Ureter (tissue), 1 donor: ENCODE measurements at places on chromosomes 16 and 17. TPM values are rescaled to one million over a fixed set of nuclear protein-coding genes. Genes with fewer than 3 reads are reported as not detected.

GPR142 gene
- total RNA-seq = 0.52 TPM

EPOP gene
- total RNA-seq = 3.4 TPM

ERN2 gene
- 87.6 TPM for total RNA-seq

KIAA0513 gene
- 16.1 TPM for total RNA-seq

KRTAP4-4 gene
- total RNA-seq = not detected

GRCh38 chr17:75551266-75551665, 25.8 kb downstream of the LLGL2 start:
- DNase-seq = no peak

- no peak for DNase-seq
Observed at GRCh38 chr16:22970209-22970865, 156.4 kb downstream of the HS3ST2 start.

DNA sequence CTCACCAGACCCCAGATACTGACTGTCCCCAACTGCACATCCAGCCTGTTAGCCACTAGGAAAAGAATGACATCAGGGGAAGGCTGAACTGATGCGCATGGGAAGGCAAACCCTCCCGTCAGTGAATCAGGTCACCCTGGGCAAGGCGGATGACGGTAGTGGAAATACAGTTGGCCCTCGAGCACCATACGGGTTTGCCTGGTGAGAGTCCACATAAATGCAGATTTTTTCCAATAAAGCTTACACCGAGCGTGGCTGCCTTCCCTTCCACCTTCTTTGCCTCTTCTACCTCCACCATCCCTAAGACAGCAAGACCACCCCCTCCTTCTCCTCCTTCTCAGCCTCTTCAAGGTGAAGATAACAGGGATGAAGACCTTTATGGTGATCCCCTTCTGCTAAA, 236.1 kb upstream of the TNRC6C start:
- no peak for DNase-seq

GRCh38 chr17:27918498-27918897, 25.3 kb upstream of the LYRM9 start:
- no peak for DNase-seq
